Thymus (tissue), 14 donors: ENCODE measurements at places on chromosomes 1 and 21. TPM values are rescaled to one million over a fixed set of nuclear protein-coding genes. Genes with fewer than 3 reads are reported as not detected.

The SLAMF9 gene
- 0.09 TPM for total RNA-seq

The CR1 gene
- total RNA-seq, result 1.5 TPM

The C1orf94 gene
- total RNA-seq, result not detected

The S100B gene
- 36.5 TPM for total RNA-seq

The NVL gene
- total RNA-seq, result 26.8 TPM

GRCh38 chr1:205711105-205712048 is 31.1 kb upstream of the SLC45A3 start:
- H3K4me3 ChIP-seq, result no peak overlapping the region
- H3K27me3 ChIP-seq, result no peaks in the 10 kb centered on the region
- peak; percentile 77 for DNase-seq
- peaks cover 9% of the 10 kb centered on the region for H3K36me3 ChIP-seq
- H3K27ac ChIP-seq, result no peak overlapping the region

GRCh38 chr1:31102501-31102950 is 37.0 kb upstream of the PUM1 start:
- no peak overlapping the region for H3K4me3 ChIP-seq
- H3K27me3 ChIP-seq, result no peaks in the 10 kb centered on the region
- H3K27ac ChIP-seq, result no peak overlapping the region
- no peak for DNase-seq
- no peaks in the 10 kb centered on the region for H3K4me1 ChIP-seq

DNA sequence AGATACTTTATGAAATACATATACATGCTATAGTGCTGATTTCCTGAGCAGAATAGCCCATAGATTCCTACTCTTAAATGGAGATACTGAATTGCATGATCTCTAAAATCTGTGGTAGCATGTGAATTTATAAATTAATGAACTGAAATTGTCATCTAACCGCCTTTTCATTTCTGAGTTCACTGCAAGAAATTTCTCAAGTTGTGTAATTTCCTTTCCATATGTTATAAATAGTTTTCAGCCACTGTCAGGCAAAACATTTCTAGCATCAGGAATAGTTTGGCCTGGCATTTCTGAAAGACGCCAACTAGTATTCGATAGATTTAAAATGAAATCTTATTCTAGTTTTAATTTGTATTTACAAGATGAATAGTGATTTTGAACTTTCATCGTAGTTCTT is 310.1 kb downstream of the USH2A start:
- no peak for DNase-seq
- H3K4me3 ChIP-seq, result no peak overlapping the region
- no peaks in the 10 kb centered on the region for H3K36me3 ChIP-seq
- H3K4me1 ChIP-seq, result no peaks in the 10 kb centered on the region

DNA sequence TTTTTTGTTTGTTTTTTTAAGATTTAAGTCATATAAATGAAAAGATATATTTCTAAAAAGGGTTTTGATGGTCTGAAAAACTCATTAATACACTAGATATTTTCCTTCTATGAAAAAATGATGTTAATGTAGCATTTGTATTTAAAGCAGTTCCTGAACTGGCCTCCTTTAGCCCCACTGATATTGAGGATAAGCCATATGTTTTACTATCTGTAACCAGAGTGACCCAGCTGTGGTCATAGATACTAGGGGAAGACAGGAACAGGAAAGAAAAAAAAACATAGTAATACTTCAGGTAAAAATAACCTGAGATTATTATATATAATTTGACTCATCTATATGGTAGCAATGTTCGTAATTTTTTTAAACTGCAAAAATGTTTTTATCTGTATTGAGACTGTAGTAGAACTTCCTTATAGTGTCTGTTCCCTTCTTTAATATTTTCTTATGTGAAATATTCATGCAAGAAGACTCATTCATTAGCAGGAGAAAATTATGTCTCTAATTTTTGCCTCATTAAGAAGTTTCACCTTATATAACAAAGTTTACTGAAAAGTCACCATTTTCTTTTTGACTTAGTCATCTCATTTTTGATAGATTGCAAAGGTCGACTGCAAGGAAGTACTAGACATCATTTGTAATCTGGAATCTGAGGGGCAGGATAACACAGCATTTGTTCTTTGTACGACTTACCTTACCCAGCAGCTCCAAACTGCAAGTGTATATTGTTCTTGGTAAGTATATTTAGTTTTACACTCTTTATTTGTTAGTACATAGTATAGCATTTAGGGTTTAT is 25.6 kb upstream of the TMCO2 start:
- H3K4me1 ChIP-seq, result no peaks in the 10 kb centered on the region
- no peaks in the 10 kb centered on the region for H3K27me3 ChIP-seq
- peaks cover 19% of the 10 kb centered on the region for H3K36me3 ChIP-seq
- H3K27ac ChIP-seq, result no peak overlapping the region
- DNase-seq, result no peak

DNA sequence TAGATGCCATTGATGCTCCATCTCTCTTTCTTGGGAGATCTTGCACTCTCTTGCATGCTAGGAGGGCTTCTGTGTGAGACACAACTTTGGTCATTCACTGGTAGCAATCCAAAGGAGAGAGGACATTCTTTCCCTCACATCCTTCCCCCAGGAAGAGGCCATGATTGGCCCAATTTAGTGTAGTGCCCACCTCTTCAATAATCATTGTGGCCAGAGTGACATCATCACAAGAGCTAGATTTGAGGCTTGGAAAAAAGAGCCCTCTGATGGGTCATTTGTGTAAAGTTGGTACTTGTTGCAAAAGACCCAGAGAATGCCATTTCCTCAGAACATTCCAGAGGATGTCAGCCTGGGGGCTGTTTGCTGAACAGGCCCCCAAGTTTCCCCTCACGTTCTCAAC is 30.2 kb downstream of the S100A6 start:
- H3K27me3 ChIP-seq, result no peaks in the 10 kb centered on the region
- no peak overlapping the region for H3K4me3 ChIP-seq
- H3K36me3 ChIP-seq, result no peaks in the 10 kb centered on the region
- H3K4me1 ChIP-seq, result no peaks in the 10 kb centered on the region
- DNase-seq, result no peak
- no peak overlapping the region for H3K27ac ChIP-seq

DNA sequence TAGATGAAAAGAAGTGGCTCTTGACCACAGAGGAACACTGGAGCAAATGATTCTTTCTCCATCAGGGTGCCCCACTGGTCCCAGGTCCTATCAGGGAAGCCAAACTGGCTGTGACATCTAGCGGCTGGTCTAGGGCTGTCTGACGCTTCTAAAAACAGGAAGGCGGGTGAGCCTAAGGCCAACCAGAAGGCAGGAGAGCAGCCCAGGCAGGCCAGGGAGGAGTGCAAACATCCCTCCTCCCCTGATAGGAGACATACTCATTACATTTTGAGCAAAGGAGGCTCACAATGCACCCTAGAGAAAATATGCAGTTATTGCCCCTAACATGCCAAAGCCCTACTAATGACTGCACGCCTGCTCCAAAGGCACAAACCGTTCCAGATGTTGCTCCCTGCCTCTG is 10.4 kb upstream of the FOXE3 start:
- DNase-seq, result no peak
- peaks cover 29% of the 10 kb centered on the region for H3K27me3 ChIP-seq
- H3K27ac ChIP-seq, result no peak overlapping the region
- H3K4me3 ChIP-seq, result no peak overlapping the region

DNA sequence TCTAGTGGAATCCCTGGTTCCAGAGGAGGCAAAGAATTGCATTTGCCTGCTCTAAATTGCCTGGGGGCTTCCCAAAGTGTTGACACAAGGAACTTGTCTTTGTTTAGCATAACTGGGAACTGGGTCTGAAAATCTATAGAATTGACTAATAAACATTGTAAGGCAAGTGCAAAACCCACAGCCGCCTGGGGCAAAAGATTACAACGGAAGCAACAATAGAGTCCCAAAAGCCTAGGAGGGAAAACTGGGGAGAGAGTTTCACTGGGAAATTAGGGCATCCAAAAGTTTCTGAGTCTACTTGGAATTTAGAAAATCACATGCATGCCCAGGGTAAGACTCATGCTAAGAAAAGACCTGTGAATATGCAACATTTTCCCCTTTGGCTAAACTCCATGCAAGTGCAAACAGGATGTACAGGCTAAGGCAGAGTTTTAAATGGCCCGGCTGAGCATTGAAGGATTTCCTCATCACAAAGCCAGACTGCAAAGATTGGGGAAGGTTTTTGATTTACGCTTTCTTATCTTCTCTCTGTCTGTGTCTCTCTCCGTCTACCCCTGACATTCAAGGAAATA is 725.3 kb upstream of the NCAM2 start:
- no peak overlapping the region for H3K4me3 ChIP-seq
- no peaks in the 10 kb centered on the region for H3K4me1 ChIP-seq
- H3K27me3 ChIP-seq, result no peaks in the 10 kb centered on the region
- no peak for DNase-seq

DNA sequence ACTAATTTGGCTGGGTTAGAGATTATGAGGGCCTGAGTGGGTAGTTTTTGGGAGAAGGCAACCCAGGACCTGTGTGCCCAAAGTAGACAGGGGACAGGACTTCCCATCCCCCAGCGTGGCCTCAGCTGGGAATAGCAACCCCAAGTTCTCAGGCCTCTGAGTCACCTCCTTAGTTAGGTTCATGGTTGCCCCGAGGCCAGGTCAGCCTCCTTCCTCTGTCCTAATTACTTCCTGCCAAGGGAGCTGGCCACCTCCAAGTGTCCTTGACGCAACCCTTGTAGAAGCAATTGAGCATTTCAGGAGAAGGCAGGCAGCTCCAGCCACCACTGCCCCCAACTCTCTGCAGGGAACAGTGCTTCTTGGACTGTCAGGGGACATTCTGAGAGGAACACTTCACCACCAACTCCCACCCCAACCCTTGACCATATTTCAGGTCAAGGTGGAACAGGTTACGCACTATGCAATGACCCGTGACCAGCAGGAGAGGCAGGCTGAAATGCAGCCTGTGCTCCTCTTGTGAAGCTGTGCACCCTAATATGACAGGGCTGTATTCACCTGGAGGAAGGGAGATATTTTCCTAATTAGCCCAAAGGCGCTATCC is 5.1 kb upstream of the NT5C1A start:
- no peak overlapping the region for H3K4me3 ChIP-seq
- DNase-seq, result no peak
- no peaks in the 10 kb centered on the region for H3K4me1 ChIP-seq
- H3K36me3 ChIP-seq, result no peaks in the 10 kb centered on the region
- H3K27ac ChIP-seq, result no peak overlapping the region
- H3K27me3 ChIP-seq, result peaks cover 17% of the 10 kb centered on the region

DNA sequence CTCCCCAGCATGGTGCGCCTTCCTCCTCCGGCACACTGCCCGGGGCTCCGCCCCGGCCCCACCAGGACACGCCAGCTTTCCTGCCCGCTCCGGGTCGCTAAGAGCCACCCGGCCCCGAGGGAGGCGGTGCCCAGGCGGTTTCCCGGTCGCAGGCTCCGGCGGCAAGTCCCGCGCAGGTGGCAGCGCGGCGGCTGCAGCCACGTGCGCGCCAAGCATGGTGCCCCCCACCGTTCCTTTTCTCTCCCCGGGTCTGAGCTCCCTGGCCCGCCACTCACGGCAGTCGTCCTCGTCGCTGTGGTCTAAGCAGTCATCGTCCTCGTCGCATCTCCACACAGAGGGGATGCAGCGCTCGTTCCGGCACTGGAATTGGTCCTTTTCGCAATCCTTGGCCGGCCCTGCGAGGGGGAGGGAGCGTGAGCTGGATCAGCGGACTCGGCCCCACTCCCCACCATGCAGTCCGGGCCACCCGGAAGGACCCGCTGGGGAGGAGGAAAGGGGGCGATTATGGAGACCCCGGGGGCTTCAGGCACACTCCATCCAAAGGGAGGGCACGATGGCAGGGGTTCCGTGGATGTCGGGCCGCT is 1.2 kb downstream of the LRP8 start:
- H3K27me3 ChIP-seq, result no peaks in the 10 kb centered on the region
- H3K4me3 ChIP-seq, result peak overlapping the region; percentile 65
- peak; percentile 3 for DNase-seq

DNA sequence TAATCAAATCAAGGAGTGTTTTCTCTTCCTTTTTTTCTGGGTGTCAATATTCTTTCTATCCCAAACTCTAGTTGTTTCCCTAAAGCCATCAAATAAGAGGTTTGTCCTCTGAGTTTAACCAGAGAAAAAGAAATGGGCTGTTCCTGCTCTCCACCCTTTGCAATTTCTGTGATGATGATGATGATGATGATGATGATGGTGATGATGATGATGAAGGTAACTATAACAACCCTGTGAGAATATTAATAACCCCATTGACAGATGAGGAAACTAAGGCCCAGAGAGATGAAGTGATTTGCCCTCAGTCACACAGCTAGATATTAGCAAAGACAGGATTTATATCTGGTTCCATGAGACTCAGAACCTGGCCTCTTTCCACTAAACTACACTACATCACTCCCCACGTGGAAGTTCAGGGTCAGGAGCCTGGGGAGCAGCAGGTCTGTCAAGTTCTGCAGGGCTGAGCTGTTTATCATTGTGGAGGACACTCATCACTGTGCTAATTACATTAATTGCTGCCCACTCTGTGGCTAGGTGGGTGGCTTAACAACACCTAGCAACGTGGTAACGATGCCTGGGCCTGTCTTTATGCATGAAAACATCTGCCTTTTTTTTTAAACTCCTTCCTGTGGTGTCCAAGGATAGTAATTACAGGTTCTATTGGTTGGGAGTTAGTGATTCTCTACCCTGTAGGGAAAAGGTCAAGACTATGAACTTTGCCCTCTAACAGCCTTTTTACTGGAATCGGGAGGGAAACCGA is 19.0 kb upstream of the JUN start:
- no peaks in the 10 kb centered on the region for H3K36me3 ChIP-seq
- H3K4me3 ChIP-seq, result no peak overlapping the region
- no peaks in the 10 kb centered on the region for H3K27me3 ChIP-seq

DNA sequence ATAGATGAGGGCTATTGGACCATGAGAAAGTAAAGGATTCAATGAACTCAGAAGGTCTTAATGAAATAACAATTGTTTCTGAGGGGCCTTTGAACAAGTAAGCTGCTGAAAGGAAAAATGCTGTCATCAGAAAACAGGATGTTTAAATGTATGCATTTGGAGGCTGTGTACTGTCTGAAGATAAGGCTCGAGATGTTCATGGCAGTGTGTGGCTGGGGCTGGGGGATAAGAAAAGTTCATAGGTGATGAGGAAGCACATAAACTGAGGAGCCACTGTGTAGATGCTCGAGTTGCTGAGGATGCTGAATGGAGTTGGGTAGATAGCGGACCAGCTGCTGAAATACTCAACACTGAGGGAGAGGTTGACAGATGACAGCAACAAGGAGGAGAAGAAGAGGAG is 17.8 kb downstream of the THEM4 start:
- peaks cover 5% of the 10 kb centered on the region for H3K4me1 ChIP-seq
- no peak for DNase-seq
- H3K36me3 ChIP-seq, result no peaks in the 10 kb centered on the region
- peak overlapping the region; percentile 86 for H3K27ac ChIP-seq
- no peak overlapping the region for H3K4me3 ChIP-seq

GRCh38 chr1:232795497-232796053 is 9.6 kb upstream of the MAP10 start:
- H3K27ac ChIP-seq, result no peak overlapping the region
- no peak for DNase-seq
- no peaks in the 10 kb centered on the region for H3K36me3 ChIP-seq
- no peak overlapping the region for H3K4me3 ChIP-seq
